ENCODE measurements at places on chromosomes 5 and 9.

GRCh38 chr5:175889910-175890684 lies 18.7 kb downstream of the CPLX2 start:
- DNase-seq: no peak

DNA sequence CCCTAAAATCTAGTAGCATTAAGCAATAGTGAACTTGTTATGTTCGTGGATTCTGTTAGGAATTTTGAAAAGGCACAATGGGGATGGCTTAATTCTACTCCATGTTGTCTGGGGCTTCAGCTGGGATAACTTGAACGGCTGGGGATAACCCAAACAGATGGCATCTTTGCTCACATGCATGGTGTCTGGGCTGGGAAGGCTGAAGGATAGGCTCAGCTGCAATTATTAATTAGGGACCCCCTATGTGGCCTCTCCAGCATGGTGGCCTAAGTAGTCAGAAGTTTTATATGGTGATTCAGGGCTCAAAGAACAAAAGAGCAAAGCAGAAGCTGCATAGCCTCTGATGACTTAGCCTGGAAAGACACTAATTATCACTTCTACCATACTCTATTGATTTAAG lies 551.1 kb downstream of the PSAT1 start:
- DNase-seq: no peak

DNA sequence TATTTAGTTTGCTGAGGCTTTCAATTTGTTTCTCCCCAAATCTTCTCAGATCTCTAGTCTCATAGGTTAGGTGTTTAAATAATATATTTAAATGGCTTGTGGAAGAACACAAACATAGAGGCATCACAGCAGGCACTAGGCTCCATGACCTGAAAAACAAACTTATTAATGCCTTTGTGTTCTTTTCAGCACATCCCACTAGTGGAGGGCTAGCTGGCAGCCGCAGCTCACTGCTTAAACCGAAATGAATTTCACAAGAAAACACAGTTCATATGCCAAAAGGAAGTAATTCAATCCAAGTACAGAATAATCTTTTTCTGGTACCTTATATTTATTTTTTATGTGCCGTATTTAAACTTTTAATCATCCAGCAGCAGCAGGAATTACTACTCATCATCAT lies 382.5 kb downstream of the PLK2 start:
- DNase-seq: no peak

GRCh38 chr9:36328798-36329411 lies 70.7 kb upstream of the GNE start:
- no peak for DNase-seq

- no peak for DNase-seq
These were observed 596.6 kb upstream of the ZNF608 start for GRCh38 chr5:125343015-125343414.

DNA sequence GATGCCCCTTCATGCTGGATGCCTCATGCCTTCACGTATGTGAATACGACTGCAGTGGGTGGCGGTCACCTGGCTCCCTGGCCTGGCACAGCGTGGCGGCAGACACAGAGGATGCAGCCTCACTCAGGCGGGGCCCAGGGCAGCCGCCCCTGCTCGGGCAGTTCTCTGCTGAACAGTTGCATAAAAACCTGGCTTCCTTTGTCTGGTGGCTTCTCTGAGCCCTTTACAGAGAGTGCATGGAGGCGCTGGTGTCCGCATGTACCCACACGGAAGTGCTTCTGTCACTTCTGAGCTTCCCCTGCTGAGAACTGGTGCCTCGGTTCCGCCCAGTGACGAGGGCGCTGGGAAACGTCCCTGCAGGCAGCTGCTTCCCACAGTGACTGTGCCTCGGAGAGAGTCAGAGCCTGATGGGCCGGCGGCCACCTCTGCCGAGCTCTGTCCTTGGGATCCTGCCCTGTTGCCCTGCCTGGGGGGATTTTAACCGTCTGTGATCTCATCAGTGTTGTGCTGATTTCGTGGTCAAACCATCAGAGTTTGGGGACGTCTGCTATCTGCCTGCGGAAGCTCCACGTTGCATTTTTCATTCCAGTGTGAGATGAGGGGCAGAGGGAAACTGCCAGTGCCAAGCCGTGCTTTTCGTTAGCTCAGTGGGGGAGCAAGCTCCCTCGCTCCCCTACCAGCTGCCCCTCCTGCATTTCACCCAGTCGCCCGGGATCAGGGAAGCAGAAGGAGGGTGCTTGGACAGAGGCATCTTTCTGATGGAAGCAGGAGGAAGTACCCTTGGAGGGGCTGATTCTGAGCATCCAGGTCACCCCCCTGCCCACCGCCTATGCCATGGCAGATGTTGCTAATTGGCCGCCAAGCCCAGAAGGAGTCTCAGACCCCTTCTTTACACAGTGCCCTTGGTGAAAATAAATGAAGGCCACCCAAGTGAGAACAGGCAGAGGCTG lies 153.0 kb upstream of the COL5A1 start:
- DNase-seq: no peak

GRCh38 chr9:91426123-91426745 lies 2.6 kb upstream of the NFIL3 start:
- no peak for DNase-seq

- DNase-seq: no peak
These were observed 154.3 kb downstream of the HMHB1 start for GRCh38 chr5:143966280-143966679.

- DNase-seq: no peak
These were observed 2.2 kb downstream of the SGCD start for GRCh38 chr5:156329171-156329611.
